ENCODE measurements at places on chromosomes 2 and 18.

- DNase-seq = peak; percentile 45
Measured at GRCh38 chr2:178306352-178307073, 112.2 kb downstream of the OSBPL6 start.

DNA sequence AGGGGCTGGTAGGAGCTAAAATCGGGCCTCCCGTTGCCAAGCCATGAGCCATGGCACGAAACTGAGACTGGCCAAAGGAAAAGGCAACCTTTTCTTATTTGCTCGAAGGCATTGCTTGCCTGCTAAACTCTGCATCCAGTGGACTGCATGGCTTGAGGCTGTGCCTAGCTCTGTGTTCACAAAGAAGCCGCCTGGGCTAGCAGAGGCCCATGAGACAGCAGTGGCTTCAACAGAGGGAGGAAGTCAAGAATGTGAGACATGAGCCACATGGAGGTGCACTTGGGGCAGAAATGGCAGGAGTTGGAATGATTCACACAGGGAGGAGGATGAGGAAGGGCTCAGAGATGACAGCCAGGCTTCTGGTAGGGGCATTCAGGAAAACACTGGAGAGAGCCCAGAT is 33.5 kb downstream of the TPRKB start:
- no peak for DNase-seq

GRCh38 chr2:120110507-120110906 is 97.6 kb downstream of the EPB41L5 start:
- no peak for DNase-seq

GRCh38 chr2:100104718-100105677 is 37.4 kb downstream of the AFF3 start:
- no peak for DNase-seq

DNA sequence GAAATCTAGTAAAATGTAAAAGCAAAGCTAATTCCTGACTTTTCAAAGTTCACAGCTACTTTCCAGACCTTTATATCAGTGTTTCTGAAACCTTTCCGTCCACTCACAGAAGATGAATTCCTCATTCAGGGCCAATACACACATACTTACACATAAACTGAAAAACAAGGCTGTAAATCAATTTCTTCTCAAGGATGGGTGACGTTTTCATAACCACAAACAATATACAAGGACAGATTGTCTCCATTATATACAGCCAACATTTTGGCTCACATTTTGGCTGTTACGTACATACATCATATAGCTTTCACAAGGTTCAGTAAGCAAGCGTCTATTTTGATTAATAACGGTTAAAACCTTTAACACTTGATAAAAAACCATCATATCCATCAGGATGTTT is 1.4 kb downstream of the RPRD1A start:
- DNase-seq = no peak

DNA sequence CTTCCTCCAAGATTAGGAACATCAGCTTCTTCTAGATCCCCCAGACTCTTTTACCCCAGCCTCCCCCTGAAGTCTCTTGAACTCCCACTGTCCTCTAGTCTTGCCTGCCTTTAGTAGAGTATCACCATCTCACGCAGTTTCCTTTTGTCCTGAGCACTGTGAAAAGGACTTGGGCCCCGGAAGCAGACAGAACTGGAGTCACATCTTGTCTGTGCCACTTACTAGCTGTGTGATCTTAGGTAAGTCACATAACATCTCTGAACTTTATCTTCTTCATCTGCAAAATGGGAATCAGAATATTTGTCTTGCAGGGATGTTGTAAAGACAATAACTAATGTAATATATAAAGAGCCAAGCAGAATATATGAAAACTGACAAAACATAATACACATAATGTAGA is 8.4 kb upstream of the TRABD2A start:
- no peak for DNase-seq
